ENCODE measurements at places on chromosomes 2 and 18. TPM values are rescaled to one million over a fixed set of nuclear protein-coding genes. Genes with fewer than 3 reads are reported as not detected.

GRCh38 chr18:3151399-3152264 lies 68.1 kb downstream of the MYOM1 start:
- DNase-seq: no peak

GRCh38 chr2:140667203-140667602 lies 1463.6 kb downstream of the LRP1B start:
- DNase-seq: no peak

- no peak for DNase-seq
These were observed 53.1 kb downstream of the CHRNA1 start for GRCh38 chr2:174711206-174711605.

- no peak for DNase-seq
These were observed 583.4 kb downstream of the NRXN1 start for GRCh38 chr2:50448556-50448955.

DNA sequence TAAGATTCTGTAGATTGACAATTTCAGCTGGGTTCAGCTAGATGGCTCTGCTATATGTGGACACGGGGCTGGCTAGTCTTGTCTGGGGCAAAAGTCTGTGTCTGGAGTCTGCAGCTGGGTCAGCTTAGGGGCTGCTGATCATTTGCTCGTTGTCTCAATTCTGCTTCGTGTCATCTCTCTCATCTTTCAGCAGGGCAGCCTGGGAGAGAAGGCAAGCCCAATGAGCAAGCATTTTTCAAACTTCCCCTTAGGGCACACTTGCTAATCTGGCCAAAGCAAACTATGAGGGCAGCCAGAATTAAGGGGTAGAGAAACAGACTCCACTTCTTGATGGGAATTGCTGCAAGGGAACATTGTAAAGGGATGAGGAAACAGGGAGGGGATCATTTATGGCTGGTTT lies 462.6 kb downstream of the SLC4A3 start:
- no peak for DNase-seq

The RAD51AP2 gene
- total RNA-seq: not detected

The SLC5A7 gene
- not detected for total RNA-seq

The SPRED2 gene
- 35.0 TPM for total RNA-seq
